ENCODE measurements at places on chromosomes 2 and 18.

DNA sequence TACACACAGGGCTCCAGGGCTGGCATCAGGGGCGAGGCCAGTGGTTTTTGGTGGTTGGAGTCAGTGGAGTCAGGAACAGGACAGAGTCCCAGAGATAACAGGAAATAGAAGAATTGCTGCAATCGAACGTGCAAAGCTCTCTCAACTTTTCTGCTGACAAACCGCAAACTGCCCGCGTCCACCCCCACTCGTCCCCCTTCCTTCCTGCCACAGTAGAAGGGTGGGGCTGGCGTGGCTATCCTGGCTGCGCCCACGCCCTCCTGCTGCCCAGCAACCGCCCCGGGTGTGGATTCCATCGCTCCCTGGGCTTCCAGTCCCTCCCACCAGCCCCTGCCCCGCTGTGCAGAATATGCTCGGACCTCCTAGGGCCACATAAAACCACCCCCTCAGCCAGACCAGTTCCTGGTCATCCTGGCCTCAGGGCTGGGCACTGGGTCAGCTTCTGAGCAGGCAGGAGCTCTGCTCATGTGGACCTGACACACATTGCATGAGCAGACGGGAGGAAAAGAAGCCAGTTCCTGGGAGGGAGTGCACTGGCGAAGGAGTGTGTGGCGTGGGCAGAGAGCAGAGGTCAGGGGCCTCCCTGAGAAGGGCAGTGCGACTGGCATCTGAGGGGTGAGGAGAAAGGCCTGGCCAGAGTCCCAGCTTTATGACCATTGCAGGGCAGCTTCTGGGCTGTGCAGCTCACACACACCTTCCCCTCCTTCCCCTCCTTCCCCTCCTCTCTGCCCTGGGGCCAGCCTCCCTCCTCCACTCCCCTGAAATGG is 85.4 kb upstream of the ATG16L1 start:
- no peak for DNase-seq

DNA sequence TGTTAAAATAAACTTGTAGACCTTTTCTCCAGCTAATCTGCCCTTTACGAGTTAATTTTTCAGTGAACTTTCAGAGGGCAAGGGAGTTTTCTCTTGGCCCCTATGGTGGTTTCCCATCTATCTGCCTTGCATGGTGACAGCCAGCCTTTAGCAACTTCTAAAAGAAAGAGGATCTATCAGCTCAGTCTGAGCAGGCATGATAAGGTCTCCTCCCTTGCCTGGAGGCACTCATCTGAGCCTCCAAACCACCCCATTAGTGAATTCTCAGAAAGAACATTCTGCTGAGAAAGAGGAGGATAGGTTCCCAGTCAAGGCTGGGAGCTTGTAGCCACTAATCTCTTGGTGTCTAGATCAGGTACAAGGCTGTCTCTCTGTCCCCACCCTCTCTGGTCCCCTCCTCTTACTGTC is 10.7 kb upstream of the GYPC start:
- no peak for DNase-seq

DNA sequence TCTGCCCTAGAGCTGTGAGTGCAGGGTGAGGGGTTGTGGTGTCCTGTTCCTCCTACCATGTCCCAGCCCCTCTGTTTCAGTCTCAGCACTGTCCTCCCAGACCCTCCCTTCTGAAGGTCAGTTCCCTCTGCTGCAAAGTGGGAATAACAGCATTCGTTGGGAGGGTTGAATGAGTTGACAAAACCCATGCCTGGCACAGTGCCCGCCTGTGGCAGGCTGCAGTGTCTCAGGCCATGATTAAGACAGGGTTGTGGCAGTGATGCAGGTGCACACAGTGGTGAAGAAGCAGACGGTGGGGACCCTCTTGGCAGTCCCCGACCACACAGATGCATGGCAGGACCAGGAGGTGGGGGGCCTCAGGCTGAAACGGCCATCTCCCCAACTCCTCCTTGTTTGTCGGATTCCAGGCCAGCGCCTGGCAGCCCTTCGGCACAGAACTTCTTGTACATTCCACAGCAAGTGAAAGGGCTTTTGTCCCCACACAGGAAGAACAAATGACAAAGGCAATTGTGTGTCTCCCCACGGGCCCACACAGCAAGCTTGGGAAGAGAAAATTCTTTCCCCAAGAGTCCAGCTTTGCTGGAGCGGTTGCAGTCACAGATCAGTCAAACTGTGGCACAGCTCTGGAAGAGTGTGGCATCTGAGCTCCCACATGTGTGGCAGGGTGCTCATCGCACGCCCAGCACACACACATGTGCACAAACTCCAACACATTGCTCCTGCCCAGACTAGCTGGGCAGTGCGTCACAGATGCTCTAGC is 92.0 kb upstream of the MSH2 start:
- no peak for DNase-seq

DNA sequence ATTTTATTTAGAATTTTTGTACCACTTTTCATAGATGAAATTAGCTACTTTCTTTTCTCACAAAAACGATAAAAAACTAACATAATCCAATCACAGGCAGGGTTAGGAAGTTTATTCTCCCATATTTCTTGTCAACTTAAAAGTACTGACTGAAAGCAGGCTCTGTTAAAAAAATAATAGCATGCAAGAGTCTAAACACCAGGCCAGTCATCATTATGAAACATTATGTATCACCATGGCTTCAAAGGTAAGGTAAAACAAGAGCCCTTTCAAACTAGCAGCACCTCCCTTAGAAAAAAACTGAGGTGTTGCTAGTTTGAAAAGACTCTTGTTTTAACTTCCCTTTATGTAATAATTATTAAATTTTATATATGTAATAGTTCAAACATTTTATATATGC is 848.0 kb downstream of the RNF144A start:
- no peak for DNase-seq

DNA sequence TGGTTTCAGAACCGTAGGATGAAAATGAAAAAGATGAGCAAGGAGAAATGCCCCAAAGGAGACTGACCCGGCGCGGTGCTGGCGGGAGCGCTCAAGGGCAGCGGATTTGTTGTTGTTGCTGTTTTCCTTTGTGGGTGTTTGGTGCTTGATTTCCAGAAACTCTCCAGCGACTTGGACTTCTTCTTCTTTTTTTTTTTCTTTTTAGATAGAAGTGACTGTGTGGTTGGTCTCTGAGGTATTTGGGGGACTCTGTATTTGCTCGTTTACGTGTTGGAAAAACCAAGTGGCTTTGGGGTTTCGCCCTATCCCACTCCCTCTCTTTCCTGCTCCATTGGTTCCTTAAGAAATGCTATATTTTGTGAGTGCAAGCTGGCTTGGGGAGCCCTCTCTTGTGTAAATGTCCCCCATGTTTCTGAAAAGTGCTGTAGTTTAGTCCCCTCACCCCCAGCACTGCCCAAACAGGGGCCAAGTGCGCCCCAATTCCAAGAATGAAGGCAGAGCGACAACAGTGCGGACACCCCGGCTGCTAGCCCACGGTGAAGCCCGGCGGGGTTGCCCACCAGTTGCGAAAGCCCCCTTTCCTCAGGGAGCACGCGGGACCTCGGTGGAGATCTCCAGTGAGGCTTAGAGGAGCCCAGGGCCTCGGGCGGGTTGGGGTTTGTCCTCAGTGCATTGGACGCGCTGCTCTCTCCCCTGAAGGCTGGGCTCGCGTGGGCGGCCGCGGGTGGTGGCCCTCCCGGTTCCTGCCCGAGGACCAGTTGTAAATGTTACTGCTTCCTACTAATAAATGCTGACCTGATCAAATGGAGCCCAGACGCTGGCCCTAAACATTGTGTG is 1.8 kb downstream of the HOXD9 start:
- no peak for DNase-seq

DNA sequence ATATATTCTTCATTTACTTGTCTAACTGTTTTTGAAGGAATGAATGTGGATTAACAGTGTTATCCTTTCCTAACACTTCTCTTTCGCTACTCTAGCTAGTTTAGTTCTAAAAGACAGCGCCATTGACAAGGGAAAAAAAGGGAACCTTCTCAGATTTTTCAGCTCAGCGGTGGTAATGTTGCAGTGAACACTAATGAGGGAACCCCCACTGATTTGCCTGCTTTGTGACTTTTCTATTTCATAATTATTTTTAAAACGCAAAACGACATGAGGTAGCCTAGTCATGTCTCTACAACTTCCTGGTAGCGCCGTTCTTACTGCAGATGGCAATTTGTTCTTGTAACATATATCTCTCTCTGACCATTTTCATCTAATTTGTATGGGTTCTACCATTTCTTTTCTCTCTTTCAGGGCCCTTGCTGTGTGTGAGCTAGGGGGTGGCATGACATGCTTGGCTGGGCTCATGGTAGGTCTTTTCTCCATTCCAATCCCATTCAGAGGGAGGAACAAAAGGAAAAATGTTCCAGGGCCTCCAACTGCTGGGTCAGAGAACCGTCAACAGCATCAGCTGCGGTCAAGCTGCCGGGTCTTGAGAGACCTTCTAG is 235.5 kb upstream of the SIX3 start:
- no peak for DNase-seq

DNA sequence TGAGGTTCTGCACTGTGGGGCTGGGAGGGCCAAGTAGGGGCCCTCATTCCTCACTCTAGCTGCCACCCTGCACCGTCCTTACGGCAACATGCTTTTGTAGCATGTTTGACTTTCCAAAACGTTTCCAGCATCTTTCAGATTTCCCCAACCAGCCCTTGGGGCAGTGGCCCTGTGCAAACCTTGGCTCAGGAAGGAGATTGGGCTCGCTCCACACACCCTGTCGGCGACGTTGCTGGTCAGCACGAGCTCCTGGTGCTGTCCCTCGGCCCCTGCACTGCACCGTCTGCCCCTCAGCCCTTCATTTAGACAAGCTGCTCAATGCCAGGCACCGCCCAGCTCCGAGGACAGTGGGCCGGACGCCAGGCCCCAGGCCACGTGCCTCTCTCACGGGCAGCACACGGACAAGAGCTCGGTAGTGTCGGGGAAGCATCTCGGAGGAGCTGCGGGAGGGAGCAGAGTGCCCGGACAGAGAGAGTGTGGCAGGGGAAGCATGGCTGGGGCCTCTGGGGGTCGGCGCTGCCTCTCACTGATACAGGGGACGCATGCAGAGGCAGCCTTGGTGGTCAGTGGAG is 6.9 kb downstream of the GPR17 start:
- no peak for DNase-seq

- DNase-seq, result no peak
Measured at GRCh38 chr2:109324861-109325260, 195.9 kb downstream of the SH3RF3 start.

GRCh38 chr18:35192415-35192814 is 48.4 kb upstream of the ZNF397 start:
- DNase-seq, result no peak

DNA sequence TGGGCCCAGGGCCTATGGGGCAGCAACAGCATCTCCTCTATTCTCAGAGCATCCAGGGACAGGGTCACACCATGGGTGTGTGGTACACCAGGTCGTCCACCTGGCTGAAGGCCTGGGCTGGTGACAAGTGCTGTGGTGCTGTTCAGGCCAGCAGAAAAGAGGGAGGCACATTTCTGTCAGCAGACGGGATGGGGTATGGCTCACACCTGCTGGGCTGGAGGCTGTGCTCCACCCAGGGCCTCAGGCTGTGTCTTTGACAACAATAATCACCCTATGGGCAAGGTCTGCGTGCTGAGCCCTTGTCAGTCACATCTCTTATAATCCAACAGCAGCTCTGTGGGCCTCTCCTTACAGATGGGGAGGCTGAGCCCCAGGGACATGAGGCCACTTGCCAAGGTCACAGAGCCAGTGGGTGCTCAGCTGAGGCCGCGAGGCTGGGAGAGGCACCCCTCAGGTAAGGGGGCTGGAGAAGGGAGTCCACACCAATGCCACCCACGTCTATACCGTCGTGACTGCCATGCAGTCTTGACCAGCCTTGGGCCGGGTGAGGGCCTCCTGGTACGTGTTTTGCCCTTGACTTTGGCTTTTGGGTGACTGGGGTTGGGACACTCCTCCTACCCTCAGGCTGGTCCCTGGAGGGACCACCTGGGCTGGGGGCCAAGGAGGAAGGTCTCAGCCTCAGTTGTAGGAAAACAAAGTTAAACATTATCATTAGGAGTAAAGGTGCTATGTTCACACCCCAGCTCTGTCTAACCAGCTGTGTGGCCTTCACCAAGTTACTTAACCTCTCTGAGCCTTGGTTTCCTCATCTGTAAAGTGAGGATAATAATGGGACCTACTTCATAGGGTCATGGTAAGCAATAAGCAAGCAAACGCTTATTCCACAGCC is 5.6 kb upstream of the HS6ST1 start:
- DNase-seq, result no peak

DNA sequence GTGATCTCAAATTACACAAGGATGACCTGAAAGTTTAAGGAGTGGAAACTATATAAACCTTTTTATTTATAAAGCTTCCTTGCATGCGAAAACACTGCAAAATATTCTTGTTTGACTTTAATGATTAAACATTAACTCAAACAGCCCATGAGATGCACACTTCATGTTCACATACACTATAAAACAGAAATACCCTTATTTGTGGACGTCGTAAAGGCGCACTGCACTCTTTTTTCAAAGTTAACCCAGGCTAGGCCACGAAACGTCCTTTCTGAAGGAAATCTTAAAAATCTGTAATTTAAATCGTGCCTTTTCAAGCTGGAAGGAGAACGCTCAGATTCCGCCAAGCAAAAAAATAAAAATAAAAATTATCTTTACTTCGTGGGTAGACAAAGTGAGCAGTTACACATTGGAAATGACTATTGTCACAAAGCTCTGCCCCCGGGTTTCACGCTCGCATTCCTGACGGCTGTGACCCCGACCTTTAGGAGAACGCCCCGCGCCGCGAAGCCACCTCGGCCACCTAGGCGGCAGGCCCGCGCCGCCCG is 728 bp downstream of the FAM168B start:
- DNase-seq, result no peak

DNA sequence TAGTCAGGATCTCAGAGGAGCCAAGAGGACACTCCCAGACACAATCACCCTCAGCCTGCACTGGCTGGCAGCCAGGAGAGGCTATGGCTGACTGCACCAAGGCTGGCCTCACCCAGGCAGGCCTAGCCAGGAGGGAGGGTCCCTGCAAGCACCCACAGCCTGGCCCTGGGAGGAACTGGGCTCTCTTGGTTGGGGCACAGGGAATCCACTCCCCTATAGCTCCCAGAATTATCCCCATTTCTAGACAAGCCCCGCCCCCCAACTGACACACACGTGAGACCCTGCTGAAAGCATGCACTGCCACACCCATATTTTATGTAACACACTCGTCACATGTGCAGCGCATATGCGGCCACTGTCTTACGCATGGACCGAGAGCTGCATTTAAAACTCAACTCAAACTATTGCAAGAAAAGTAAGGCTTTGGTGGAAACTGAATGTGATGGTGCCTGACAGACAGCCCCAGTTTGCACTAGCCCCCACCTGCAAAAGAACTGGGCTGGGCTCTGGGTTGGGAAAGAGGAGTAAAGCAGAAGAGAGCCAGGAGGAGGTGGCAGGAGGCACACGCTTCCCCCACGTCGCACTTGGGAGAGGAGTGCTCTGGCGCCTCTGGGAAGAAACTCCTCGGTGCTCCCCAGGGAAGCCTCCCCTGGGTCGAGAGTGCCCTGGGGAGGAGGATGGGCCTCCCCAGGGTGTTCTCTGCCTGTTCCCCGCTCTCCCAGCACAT is 28.9 kb upstream of the ARHGEF4 start:
- DNase-seq, result no peak

GRCh38 chr2:173708806-173709205 is 256.4 kb downstream of the SP3 start:
- DNase-seq, result no peak
